ENCODE measurements at places on chromosomes 11 and 22.

GRCh38 chr22:24460418-24461089 is 33.2 kb downstream of the ADORA2A start:
- no peak for DNase-seq

DNA sequence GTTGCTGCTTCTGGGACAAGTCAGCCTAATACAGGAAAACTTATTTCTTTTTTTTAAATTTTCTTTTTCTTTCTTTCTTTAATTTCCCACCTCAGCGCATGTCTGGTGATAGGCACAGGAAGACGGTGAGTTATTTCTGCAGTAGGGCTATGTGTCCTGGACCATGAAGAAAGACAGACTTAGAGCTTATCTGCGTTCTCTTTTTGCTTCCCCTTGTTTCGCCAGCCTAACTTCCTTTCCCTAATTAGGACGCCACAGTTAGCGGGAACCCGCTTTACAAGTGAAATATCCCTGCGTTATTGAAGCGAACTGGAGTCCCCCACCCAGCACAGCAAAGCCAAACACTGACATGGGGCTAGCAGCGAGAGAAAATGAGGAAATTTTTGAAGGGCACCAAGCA is 8.6 kb downstream of the OR6M1 start:
- DNase-seq = no peak

DNA sequence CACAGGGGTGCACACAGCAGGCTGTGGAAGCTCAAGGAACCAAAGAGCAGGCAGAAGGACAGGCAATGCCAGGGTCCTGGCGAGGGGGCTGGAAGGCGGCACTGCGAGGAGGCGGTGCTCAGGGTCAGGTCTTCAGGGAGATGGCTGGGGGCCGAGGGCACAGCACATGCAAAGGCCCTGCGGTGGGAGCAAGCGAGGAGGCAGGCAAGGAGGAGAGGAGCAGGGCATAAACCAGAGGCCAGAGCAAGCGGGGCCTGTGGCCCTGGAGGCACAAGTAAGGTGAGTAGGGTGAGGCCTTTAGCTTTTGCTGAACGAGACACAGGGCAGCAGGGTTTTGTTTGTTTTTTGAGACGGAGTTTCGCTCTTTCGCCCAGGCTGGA is 126.9 kb downstream of the ARHGAP8 start:
- no peak for DNase-seq

GRCh38 chr11:117932947-117933346 is 3.7 kb upstream of the TMPRSS13 start:
- DNase-seq = no peak

GRCh38 chr11:113341388-113342165 is 27.2 kb downstream of the TTC12 start:
- no peak for DNase-seq

GRCh38 chr11:83909579-83910534 is 623.7 kb upstream of the CCDC90B start:
- no peak for DNase-seq

GRCh38 chr11:69707176-69707575 is 3.4 kb upstream of the FGF19 start:
- no peak for DNase-seq

DNA sequence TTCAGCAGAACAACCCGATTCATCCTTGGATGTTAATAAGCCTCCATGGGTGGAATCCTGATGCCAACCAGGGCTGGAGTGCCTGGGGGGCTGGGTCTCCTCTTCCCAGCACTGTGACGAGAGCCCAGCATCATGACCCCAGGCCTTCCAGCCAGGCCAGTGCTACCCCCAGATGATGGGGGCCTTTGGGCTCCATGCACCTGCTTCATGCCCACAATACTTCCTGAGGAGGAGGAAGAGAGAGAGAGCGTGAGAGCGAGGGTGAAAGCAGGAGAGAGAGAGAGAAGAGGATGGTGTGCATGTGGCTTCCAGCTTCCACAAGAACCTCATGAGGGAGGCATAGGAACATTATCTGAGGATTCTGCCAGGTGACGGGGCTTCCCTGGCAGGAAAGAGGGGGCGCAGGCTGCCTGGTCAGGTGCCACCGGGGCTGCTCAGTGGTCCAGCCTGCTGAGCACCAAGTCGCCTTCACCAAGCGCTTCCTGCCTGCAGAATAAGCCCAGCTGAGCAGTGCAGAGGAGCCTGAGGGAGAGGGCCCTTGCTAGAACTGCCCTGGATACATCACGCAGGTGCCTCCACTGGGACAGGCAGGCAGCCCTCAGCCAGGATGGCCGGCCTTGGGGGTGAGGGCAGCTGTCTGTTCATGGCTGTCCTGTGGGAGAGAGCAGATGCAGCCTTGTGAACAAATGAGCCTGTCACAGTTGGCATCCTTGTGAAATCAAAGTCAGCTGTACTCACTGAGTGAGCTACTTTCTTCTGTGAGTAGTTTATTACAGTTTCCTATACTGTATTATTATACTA is 243.3 kb upstream of the B3GAT1 start:
- no peak for DNase-seq

DNA sequence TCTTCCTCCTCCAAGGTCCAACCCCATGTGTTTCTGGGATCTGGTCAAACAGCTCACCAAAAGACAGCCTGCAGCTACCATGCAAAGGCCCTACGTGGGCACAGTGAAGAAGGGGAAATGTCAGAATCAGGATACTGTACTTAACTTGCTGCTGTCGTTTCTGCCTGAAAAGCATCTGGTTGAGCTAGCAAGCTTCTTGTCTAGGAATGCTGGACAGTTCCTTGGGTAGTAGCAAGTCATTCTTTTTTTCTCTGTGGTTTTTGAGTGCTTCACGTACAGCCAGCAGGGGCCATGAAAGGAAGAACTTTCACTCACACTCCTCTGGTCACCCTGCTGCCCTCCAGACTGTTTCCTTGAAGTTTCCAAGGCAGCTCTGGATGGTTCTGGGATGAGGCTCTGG is 24.7 kb downstream of the RCOR2 start:
- DNase-seq = no peak

GRCh38 chr11:23564370-23564769 is 704.1 kb upstream of the CCDC179 start:
- DNase-seq = no peak

- no peak for DNase-seq
These were observed at the start of gene MRGPRX3 for GRCh38 chr11:18132341-18132740. Gene MRGPRX3, plus strand, starts transcription at chr11:18132571. Its CDS starts 4,632 bp downstream, at chr11:18137203.

- peak; percentile 48 for DNase-seq
These were observed 18.8 kb upstream of the P4HA3 start for GRCh38 chr11:74330075-74330858.

DNA sequence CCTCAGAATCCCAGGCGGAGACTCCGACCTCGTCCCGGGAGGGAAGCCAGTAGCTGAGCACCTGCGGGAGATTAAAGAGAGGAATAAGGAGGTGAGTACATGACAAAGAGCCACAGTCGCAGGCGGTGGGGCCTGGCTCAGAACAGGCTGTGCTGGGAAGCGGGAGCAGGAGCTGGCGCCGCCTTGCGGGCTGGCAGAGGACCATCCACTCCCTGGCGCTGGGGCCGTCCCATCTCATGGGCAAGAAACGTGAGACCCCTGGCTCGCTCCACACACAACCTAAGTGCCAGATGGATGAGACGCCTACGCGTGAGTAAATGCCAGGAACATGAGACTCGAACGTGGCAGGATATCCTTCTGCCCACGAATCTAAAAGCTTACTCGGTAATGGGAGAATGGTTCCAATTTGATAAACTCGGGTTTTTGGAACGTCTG is 6.3 kb downstream of the CEND1 start:
- DNase-seq = peak; percentile 86

GRCh38 chr22:31826443-31826842 is 72.6 kb downstream of the DEPDC5 start:
- no peak for DNase-seq

- no peak for DNase-seq
These were observed 292.3 kb downstream of the METTL15 start for GRCh38 chr11:28400331-28401100.

All from AG20443 (cell line).